Kidney (tissue), 22 donors: ENCODE measurements at places on chromosomes 1 and 21. TPM values are rescaled to one million over a fixed set of nuclear protein-coding genes. Genes with fewer than 3 reads are reported as not detected.

GRCh38 chr1:164673584-164674214 is 114.7 kb downstream of the PBX1 start:
- H3K4me1 ChIP-seq = peaks cover 8% of the 10 kb centered on the region
- H3K27me3 ChIP-seq = no peaks in the 10 kb centered on the region
- DNase-seq = no peak
- no peak overlapping the region for H3K27ac ChIP-seq
- H3K4me3 ChIP-seq = no peak overlapping the region
- H3K36me3 ChIP-seq = no peaks in the 10 kb centered on the region

DNA sequence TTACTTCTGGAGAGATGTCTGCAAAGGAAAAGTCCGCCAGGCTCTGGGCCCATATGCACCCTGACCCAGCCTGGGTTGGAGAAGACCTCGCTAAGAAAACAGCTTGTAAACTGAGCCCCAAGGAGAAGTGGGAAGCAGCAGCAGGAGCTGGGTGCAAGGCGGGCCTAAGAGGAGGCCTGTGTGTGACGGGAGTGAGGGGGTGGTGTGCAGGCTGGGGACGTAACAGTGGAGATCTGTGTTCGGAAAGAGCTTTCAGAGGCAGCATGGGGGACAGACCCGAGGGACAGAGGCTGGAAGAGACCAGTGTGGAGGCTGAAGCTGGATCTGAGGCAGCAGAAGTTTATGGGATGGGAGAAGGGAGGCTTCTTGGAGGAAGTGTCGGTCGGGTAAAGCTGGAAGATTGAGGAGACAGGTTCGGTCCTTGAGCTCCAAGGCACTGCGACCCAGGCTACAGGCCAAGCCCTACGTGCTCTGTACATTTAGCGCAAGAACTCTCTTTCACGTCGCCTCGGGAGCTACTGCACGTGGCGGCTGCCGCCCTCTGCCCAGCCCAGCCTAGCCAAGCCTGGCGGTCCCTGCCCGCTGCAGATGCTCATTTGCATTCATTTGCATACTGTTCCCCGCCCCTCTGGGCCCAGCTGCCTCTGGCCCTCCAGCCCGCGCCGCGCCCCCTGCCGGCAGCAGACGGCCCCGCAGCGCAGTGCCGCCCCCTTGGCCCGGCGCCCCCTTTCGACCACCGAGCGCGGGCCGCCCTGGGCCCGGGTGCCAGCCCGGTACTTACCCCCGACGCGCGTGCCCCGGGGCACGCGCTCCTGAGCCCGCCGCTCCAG is 6.3 kb downstream of the HPCA start:
- H3K4me3 ChIP-seq = no peak overlapping the region
- no peaks in the 10 kb centered on the region for H3K27me3 ChIP-seq
- H3K4me1 ChIP-seq = no peaks in the 10 kb centered on the region
- no peaks in the 10 kb centered on the region for H3K36me3 ChIP-seq

DNA sequence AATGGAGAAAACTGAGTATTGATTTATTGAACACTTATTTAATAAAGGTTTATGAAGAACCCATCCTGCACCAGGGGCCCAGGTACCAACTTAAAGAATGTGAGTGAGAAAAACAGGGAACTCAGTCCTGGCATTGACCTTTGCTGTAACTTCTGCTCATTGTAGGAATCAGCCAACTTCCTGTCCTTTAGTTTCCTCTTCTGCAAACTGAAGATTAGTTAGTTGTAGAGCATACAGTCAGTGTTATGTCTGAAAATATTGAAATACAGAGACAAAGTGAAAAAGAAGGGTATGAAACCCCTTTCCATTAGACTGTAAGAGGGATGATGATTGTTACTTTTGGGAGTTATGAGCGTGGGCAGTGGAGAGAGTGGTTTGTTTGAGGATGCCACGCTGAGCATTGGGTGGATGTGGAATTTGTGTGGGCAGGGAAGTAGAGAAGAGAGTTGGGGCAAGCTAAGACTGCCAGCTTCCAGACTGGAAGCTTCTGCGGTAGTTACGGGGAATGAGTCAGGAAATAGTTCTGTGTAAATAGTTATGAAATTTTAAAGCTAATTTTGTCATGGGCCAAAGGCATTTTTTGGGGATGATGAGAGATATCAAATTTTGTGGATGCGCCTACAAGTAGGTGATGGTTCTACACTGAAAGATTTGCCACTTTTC is 89.2 kb downstream of the GPR88 start:
- peaks cover 3% of the 10 kb centered on the region for H3K4me1 ChIP-seq
- H3K27me3 ChIP-seq = no peaks in the 10 kb centered on the region
- H3K4me3 ChIP-seq = no peak overlapping the region
- H3K36me3 ChIP-seq = no peaks in the 10 kb centered on the region
- no peak for DNase-seq

- no peak overlapping the region for H3K27ac ChIP-seq
- no peaks in the 10 kb centered on the region for H3K4me1 ChIP-seq
- no peak overlapping the region for H3K4me3 ChIP-seq
- no peak for DNase-seq
- no peaks in the 10 kb centered on the region for H3K36me3 ChIP-seq
- H3K27me3 ChIP-seq = no peaks in the 10 kb centered on the region
Measured at GRCh38 chr1:75472971-75473603, 137.8 kb downstream of the SLC44A5 start.

GRCh38 chr1:192763756-192764155 is 45.1 kb upstream of the RGS2 start:
- H3K4me3 ChIP-seq = no peak overlapping the region
- H3K4me1 ChIP-seq = no peaks in the 10 kb centered on the region
- no peak for DNase-seq
- no peaks in the 10 kb centered on the region for H3K36me3 ChIP-seq

DNA sequence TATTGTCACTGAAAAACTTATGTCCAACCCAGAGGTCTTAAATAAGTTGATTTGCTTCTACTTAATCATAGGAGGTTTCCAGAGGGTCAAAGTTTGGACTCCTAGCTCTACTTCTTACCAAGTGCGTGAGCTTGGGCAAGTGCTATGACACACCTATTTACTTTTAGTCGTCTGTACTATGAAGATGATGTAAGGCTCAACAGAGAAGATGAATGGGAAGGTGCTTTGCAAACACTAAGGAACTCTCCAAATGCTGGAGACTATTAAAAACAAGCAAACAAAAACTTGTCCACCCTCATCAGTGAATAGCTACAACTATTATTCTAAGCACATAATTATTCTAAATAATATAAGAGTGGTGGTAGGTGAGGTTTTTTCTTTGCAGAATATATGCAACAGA is 232.3 kb upstream of the USP24 start:
- no peaks in the 10 kb centered on the region for H3K4me1 ChIP-seq
- H3K4me3 ChIP-seq = no peak overlapping the region

GRCh38 chr1:203206129-203206687 is 19.7 kb upstream of the CHI3L1 start:
- DNase-seq = no peak
- no peak overlapping the region for H3K27ac ChIP-seq
- no peaks in the 10 kb centered on the region for H3K4me1 ChIP-seq
- no peak overlapping the region for H3K4me3 ChIP-seq
- H3K36me3 ChIP-seq = no peaks in the 10 kb centered on the region

DNA sequence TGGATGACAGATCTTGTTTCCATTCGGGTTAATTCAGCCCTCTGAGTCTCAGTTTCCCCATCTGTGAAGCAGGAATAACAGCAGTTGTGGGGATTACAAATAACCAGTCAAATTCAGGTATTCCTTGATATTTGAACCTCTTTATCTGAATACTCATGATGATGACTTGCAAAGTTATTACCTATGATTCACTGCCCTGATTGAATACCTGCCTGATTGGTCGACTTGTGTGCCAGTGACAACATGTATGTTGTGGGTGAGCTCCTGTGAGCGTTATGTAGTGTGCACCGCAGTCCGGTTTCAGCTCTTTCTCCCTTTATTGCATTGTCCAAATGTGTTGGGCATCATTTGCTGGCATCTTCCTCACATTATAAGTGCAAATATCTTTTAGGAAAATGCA is 9.5 kb upstream of the TMEM61 start:
- H3K36me3 ChIP-seq = no peaks in the 10 kb centered on the region
- DNase-seq = no peak

DNA sequence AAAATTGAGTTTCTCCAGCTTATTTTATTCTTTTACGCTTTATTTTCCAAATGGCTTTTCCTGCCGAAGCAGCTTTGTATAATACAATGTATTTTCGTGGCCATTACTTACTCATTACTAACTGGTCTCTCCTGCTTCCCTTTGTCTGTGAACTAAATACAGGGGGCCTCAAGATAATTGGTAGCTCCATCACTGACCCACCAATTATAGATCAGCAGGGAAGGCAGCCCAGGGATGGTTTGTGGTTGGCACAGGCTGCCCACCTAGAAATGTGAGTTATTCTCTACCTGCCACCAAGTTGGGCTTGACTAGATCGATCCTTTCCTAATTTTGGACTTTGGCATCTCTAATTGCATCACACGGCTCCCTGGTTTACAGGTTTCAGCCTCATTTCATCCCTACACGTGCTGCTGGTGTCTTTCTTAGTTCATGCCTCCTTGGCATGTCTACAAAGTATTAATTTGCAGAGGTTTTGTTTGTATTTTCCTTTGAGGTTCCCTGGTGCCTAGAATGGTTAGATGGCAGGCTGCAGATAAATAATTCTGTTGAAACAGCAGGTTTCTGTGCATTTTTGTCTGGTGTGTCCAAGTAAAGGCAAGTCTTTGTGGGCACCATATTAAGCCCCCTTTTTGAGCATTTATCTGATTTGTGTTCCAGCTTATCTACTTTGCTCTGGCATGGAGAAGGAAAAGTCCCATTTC is 35.2 kb downstream of the PEX14 start:
- no peak overlapping the region for H3K27ac ChIP-seq
- H3K4me3 ChIP-seq = no peak overlapping the region
- H3K27me3 ChIP-seq = no peaks in the 10 kb centered on the region
- no peak for DNase-seq
- H3K36me3 ChIP-seq = no peaks in the 10 kb centered on the region

GRCh38 chr1:156439777-156440183 is 60.8 kb downstream of the MEF2D start:
- DNase-seq = no peak
- H3K4me3 ChIP-seq = no peak overlapping the region
- H3K36me3 ChIP-seq = no peaks in the 10 kb centered on the region
- no peak overlapping the region for H3K27ac ChIP-seq
- H3K27me3 ChIP-seq = peaks cover 85% of the 10 kb centered on the region

C1orf94 gene
- not detected for polyA plus RNA-seq

ADGRB2 gene
- polyA plus RNA-seq = 5.3 TPM

KRTAP13-1 gene
- polyA plus RNA-seq = not detected

PAPPA2 gene
- polyA plus RNA-seq = 4.9 TPM

NPR1 gene
- polyA plus RNA-seq = 57.8 TPM
